Glutamatergic neuron (in vitro differentiated cells): ENCODE measurements at places on chromosomes 1 and 21. TPM values are rescaled to one million over a fixed set of nuclear protein-coding genes. Genes with fewer than 3 reads are reported as not detected.

- no peak for DNase-seq
Observed at GRCh38 chr1:239382666-239383065, 3.7 kb upstream of the CHRM3 start.

GRCh38 chr1:30930631-30931173, 22.1 kb upstream of the SDC3 start:
- no peak for DNase-seq

DNA sequence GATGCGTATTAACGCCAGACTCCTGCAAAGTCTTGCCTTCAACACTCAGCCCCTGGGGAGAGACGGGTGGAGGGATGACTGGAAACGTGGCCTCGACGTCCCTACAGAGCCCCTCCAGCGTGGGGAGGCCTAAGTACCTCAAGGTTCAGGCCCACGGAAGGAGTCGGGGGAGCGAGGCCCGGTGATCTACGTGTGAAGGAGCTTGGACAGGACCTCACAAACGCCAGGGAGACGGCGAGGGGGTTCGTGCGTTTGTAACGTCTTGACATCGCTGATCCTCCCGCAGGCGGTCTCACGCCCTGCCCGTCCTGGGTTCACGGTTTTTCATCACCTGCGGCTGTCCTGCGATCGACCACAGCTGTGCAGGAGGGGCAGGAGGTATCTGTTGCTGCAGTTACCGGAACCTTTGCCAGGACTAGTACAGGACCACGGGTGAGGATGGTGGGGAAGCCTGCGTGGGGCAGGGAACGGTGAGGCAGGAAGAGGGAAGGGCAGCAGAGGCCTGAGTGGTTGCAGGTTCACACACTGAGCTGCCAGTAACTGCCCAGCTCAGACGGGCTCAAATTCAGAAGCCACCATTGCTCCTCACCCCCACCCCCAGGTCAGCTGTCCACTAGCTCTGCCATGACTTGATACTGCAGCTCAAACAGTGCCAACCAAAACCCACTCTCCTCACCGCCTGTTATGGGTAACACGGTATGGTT, 889 bp upstream of the CCNL2 start:
- no peak for DNase-seq

DNA sequence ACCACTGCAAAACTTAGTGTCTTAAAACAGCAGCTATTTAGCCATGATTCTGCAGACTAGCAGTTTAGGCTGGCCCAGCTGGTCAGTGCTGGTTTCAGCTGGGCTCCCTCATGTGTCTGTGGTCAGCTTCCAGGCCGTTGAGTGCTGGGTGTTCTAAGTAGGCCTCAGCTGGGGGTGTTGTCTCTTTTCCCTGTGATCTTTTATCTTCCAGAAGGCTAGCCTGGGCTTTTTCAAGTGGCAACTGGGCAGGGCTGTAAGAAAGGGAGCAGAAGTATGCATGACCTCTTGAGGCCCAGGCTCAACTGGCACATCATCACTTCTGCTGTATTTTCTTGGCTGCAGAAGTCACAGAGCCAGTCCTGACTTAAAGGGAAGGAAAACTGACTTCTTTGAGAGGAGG, 136.1 kb downstream of the KIF26B start:
- no peak for DNase-seq

DNA sequence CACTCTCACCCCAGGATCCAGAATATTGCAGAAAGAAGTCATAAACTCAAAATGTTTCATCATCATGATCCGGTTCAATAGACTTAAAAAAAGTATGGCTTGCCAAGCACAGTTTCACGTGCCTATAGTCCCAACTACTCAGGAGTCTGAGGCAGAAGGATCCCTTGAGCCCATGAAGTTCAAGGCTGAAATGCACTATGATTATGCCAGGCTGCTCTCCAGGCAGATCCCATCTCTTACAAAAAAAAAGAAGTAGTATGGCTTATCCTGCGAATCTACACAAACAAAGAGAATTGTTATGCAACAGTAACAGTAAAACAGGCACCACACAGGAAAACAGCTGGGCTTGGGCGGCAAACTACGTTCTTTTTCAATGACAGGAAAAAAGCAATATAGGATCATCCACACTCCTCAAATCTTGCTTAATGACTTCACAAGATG, 76.2 kb downstream of the EIF4G3 start:
- DNase-seq, result no peak

DNA sequence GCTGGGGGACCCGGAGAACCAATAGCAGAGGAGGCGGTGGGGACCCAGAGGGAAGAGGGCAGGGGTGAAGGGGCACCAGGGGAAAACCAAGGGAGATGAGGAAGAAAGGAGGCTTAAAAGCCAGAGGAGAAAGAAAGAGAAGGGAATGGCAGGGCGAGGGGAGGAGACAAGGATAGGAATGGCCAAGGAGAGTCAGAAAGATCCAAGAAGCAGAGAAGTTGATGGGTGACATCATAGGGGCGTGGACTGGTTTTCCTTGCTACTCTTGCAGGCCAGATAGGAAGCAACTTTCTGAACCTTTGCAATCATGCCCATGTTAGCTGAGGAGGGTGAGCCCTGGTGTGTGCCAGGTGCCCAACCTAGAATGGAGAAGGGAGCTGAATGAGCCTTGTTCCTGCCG, 5.4 kb downstream of the NPR1 start:
- no peak for DNase-seq

SMIM11 gene
- total RNA-seq, result 4.2 TPM

ROR1 gene
- 11.3 TPM for total RNA-seq

TMEM61 gene
- total RNA-seq, result not detected
